ENCODE measurements at places on chromosomes 12 and 14.

DNA sequence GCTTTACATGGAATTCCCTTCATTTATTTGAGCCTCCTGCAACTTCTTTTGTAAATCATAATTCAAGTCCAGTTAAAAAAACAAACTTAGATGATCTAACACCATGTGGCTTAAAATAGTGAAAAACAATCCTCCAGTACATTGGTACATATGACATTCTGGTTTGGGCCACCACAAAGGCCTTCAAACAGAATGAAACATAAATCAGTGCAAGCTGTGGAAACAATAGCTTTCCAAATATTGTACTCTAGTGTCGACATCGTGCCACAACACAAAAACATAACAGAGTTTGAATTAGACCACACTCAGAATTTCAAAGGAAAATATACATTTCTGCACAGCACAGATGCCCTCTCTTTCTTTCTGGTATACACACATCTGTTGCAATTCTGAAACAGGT is 751.3 kb downstream of the SLC6A15 start:
- H3K27me3 ChIP-seq, result no peaks in the 10 kb centered on the region
- no peaks in the 10 kb centered on the region for H3K36me3 ChIP-seq
- H3K4me1 ChIP-seq, result no peaks in the 10 kb centered on the region
- H3K27ac ChIP-seq, result no peak overlapping the region
- H3K4me3 ChIP-seq, result no peak overlapping the region

DNA sequence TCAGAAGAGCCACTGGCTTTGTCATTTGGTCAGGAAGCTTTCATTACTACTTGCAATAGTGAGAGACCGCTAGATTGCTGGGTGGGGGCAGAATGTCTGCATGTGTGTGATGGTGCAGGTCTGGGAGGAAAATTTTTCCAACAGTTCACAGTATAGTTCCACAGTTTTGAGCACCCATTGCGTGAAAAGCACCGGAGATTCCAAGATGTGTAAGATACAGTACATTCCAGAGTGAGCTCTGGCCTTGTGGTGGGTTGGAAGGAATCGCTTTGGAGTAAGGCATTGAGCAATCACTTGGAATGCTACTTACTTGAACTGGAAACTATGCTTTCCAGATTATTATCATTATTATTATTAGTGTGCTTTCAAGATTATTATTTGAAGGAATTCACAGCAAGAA is 47.6 kb upstream of the FRMD6 start:
- H3K27me3 ChIP-seq, result no peaks in the 10 kb centered on the region
- DNase-seq, result no peak
- H3K27ac ChIP-seq, result no peak overlapping the region
- no peak overlapping the region for H3K4me3 ChIP-seq

DNA sequence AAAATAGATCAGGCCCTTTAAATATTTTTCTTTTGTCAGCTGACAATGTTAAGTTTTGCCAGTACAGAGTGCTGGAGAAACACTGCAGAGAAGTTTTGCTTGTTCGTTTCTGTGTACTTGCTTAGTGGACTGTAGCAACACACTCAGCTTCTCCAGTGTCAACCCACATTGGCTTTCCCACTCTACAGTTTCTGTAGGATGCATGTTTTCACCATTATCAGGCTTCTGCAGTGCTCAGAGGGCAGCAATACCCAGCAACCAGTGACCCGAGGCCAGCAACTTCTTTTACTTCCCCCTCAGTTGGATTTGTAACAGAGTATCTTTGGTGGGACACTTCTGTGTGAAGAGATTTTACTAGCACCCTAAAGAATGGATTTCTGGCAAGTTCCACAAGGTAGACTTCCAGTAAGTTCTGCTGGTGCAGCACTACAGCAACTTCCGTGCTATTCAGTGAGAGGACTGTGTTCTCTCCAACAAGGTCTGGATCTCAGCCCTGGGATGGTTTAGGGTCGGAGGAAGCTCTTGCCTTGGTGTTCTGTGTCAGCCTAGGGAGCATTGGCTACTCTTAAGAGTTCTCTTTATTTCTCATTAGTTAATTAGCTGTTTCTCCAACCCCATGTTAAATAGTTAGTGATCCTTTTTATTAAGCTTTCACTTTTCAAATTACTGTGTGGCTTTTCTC is 70.4 kb downstream of the FUT8 start:
- no peak overlapping the region for H3K27ac ChIP-seq
- H3K4me3 ChIP-seq, result no peak overlapping the region
- no peak for DNase-seq
- H3K4me1 ChIP-seq, result peaks cover 7% of the 10 kb centered on the region
- no peaks in the 10 kb centered on the region for H3K27me3 ChIP-seq

DNA sequence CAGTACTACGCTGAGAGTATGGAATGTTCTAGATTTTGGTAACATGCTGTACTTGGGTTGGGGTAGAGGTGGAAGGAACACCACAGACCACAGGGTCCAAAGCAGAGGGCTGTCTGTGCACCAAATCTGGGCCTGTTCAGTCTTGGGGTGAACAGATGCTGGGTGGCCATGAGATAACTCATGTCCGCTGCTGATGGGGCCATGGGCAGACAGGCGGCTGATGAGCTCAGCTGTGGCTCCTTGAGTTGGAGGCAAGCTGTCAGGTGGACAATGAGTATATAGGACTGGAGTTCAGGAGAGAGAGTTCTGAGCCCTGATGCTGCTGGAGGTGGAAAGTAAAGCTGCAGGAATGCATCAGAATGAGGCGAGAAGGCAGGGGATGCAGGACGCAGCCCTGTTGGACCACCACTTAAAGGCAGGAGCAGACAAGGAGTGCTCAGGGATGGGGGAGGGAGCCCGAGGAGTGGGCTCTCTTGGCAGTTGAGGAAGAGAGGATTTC is 6.2 kb downstream of the SMIM41 start:
- no peaks in the 10 kb centered on the region for H3K36me3 ChIP-seq
- DNase-seq, result no peak
- H3K27ac ChIP-seq, result no peak overlapping the region
- no peaks in the 10 kb centered on the region for H3K27me3 ChIP-seq

DNA sequence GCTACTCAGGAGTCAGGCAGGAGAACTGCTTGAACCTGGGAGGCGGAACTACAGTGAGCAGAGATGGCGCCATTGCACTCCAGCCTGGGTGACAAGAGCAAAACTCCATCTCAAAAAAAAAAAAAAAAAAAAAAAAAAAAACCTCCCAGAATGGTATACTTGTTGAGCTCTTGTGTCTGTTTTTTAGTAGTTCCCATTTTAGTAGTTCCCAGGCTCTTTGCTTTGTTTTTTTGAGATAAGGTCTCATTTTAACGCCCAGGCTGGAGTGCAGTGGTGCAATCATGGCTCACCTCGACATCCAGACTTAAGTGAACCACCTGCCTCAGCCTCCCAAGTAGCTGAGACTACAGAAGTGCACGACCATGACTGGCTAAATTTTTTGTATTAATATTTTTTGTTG is 13.4 kb downstream of the ATXN2 start:
- H3K36me3 ChIP-seq, result peaks cover 4% of the 10 kb centered on the region
- no peaks in the 10 kb centered on the region for H3K27me3 ChIP-seq
- H3K27ac ChIP-seq, result no peak overlapping the region

- H3K36me3 ChIP-seq, result no peaks in the 10 kb centered on the region
- no peak overlapping the region for H3K27ac ChIP-seq
- no peak for DNase-seq
These were observed 293.2 kb downstream of the TMEM132D start for GRCh38 chr12:129610601-129611120.

DNA sequence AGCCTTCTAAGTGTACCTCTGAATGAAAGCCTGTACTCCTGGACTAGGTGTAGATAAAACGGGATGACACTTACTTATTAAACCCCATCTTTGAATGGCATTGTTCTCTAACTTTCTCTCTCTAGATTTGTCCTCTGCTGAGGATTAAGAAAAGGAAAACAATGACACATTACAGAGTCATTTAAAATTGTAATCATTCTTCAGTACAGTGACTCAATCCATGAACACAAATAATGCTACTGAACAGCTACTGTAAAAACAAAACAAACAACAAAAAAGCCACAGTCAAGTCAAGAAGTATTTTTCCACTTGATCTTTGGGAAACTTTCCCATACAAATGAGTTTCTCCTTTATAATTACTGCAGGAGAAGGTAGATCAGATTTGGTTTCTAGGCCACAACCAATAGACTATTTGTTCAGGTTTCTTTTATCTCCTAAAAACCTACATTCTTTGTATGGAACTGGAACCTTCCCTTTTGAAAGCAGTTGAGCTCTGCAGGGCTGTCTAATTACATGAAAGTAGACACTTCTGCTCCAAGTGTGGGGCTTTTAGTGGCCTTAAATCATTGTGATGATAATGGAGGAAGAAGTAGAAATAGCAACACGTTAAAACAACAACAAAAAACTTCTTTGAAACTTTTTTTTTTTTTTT is 219.1 kb downstream of the ESR2 start:
- H3K27me3 ChIP-seq, result no peaks in the 10 kb centered on the region
- peaks cover 30% of the 10 kb centered on the region for H3K36me3 ChIP-seq
- no peak overlapping the region for H3K4me3 ChIP-seq
- no peak overlapping the region for H3K27ac ChIP-seq
- DNase-seq, result no peak

GRCh38 chr14:95303552-95303951 is 16.2 kb downstream of the CLMN start:
- no peak overlapping the region for H3K27ac ChIP-seq
- H3K4me3 ChIP-seq, result no peak overlapping the region
- peaks cover 7% of the 10 kb centered on the region for H3K27me3 ChIP-seq
- DNase-seq, result no peak

DNA sequence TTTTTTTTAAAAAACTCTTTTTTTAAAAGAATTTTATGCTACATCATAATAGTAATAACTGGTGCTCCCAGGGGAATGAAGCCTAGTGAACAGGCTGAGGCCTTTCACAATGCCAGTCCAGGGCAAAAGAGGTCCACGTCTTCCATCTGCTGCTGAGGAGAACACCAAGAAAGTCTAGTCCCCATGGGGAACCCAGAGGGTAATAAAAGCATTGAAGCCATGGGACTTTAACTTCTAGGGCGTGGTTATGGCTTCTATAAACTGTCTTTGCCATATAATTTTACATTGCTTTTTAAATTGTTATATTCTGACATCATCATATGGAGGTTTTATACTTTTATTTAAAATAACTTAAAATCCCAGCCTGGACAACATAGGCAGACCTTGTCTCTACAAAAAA is 64.3 kb downstream of the SLC16A7 start:
- H3K4me3 ChIP-seq, result no peak overlapping the region
- H3K4me1 ChIP-seq, result no peaks in the 10 kb centered on the region
- H3K36me3 ChIP-seq, result no peaks in the 10 kb centered on the region
- H3K27me3 ChIP-seq, result no peaks in the 10 kb centered on the region
- H3K27ac ChIP-seq, result no peak overlapping the region

- H3K36me3 ChIP-seq, result no peaks in the 10 kb centered on the region
- peaks cover 5% of the 10 kb centered on the region for H3K4me1 ChIP-seq
- no peak overlapping the region for H3K4me3 ChIP-seq
- peak; percentile 90 for DNase-seq
- no peaks in the 10 kb centered on the region for H3K27me3 ChIP-seq
These were observed 396.7 kb upstream of the PDE3A start for GRCh38 chr12:19971361-19972280.

DNA sequence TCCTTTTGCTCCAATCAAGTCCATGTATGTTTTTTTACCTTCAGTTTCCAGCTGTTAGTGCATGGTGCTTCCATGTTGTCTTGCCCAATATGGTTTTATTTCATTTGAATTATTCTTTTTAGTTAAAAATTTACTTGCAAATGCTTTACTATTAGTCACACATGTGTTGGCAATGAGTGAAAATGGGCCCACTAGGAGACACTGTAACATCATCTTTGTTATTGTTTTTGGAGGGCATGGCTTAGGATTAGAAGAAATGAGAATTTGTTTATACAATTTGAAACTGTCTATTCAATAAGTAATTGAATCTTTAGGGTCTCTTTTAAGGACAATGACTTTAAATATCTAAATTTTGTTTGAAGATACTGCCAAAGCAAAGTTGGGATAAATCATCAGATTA is 133.7 kb downstream of the BRMS1L start:
- H3K27me3 ChIP-seq, result no peaks in the 10 kb centered on the region
- H3K4me1 ChIP-seq, result peaks cover 3% of the 10 kb centered on the region
- no peak overlapping the region for H3K4me3 ChIP-seq
- DNase-seq, result no peak

- no peak for DNase-seq
- H3K27me3 ChIP-seq, result no peaks in the 10 kb centered on the region
- no peaks in the 10 kb centered on the region for H3K4me1 ChIP-seq
These were observed 493.3 kb upstream of the SYT1 start for GRCh38 chr12:78371284-78371683.

DNA sequence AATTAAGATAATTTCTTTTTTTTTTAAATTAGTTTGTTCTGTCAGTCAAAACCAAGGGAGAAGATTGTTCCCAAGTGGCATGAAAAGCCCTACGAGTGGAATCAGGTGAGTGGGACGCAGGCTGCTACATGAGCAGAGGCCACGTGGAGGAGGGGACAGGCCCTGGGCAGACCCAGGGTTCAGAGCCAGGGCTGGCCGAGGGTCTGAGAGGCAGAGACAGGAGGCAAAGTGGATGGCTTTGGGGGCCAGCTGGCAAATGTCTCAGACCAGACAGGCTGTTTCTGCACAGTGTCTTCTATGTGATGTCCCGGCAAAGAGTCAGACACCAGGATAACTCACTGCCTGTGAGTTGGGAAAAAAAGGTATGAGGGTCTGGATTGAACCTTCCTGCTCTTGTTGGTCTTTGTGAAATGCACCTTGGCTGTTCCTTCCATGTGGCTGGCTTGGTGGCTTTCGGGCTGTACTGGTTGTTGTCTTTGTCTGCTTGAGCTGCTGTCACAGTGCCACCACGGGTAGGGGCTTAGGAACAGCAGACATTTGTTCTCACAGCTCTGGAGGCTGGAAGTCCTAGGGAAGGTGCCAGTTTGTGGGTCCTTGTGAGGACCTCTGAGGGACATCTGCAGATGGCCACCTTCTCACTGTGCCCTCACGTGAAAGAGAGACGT is 35.8 kb upstream of the ASPG start:
- DNase-seq, result no peak
- no peaks in the 10 kb centered on the region for H3K27me3 ChIP-seq
- no peaks in the 10 kb centered on the region for H3K36me3 ChIP-seq
- H3K4me1 ChIP-seq, result no peaks in the 10 kb centered on the region
- H3K27ac ChIP-seq, result no peak overlapping the region

GRCh38 chr12:105823810-105824209 is 314.9 kb downstream of the NUAK1 start:
- DNase-seq, result no peak
- H3K27me3 ChIP-seq, result no peaks in the 10 kb centered on the region
- no peaks in the 10 kb centered on the region for H3K36me3 ChIP-seq

- H3K27me3 ChIP-seq, result no peaks in the 10 kb centered on the region
- no peak overlapping the region for H3K27ac ChIP-seq
- no peaks in the 10 kb centered on the region for H3K36me3 ChIP-seq
- DNase-seq, result no peak
- peaks cover 17% of the 10 kb centered on the region for H3K4me1 ChIP-seq
- H3K4me3 ChIP-seq, result no peak overlapping the region
These were observed 21.1 kb downstream of the IRF2BPL start for GRCh38 chr14:77007183-77007974.

DNA sequence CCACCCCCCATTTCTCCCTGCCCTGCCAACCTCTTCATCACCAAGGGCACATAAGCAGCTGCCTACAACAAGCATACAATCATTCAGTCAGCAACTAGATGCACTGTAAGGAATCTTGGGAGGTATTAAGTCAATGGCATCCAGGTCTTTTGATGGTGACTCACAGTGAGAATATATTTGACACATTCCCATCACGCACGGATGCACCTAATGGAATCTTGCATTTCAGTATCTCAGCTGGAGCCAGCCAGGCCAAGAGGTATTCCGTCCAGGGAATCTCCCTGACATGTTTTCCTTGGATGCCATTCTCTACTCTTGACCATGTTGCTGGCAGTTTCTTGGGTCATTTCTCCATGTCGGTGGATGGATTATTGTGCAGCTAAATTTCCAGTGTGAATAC is 73.9 kb upstream of the CAPRIN2 start:
- peak; percentile 22 for DNase-seq
- no peaks in the 10 kb centered on the region for H3K36me3 ChIP-seq
- H3K27ac ChIP-seq, result no peak overlapping the region

Measured in endodermal cell (in vitro differentiated cells).